ENCODE measurements at places on chromosomes 7 and 10. TPM values are rescaled to one million over a fixed set of nuclear protein-coding genes. Genes with fewer than 3 reads are reported as not detected.

NEUROG3 gene
- total RNA-seq = not detected

FAM25G gene
- total RNA-seq = not detected

PEX1 gene
- total RNA-seq = 10.1 TPM

ATOH7 gene
- total RNA-seq = not detected

DCLRE1A gene
- total RNA-seq = 7.4 TPM

SSC4D gene
- total RNA-seq = not detected

All from Calu3 (cell line).